NCI-H187 treated with DMSO at 0.1 percent for 48 hours (cell line): ENCODE measurements at places on chromosomes 4 and X.
A peak's percentile ranks its signal among the peaks of the same experiment; 100 is the strongest.

DNA sequence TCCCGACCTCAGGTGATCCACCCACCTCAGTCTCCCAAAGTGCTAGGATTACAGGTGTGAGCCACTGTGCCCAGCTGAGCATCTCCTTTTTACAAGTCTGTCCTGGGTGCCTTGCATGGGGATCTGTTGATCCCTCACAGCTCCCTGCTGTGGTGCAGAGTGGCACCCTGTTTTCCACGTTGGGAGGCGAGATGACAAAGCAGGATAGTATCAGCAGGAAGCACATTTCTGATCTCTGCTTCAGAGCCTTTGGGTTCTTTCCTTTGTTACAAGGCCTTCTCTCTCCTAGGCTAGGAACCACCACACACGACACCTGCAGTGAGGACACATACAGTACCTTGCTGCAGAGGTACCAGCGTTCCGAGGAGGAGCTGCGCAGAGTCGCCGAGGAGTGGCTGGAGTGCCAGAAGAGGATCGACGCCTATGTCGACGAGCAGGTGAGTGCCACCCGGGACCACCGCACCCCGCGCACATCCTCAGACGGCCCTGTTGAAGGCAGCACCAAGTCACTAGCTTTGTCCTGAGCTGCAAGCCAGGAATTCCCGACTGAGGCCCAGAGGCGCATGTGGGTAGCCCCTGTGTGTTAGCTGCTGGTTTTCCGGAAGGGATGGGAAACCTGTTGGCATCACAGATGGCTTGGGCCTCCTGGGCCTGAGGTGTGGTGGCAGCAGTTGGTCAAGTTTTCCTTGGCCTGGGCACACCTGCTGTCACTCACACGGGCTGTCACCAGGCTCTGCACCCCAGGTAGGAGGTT, 109.6 kb downstream of the TNIP2 start:
- DNase-seq: no peak

GRCh38 chr4:144732584-144733428, 86.8 kb downstream of the HHIP start:
- no peak for DNase-seq

DNA sequence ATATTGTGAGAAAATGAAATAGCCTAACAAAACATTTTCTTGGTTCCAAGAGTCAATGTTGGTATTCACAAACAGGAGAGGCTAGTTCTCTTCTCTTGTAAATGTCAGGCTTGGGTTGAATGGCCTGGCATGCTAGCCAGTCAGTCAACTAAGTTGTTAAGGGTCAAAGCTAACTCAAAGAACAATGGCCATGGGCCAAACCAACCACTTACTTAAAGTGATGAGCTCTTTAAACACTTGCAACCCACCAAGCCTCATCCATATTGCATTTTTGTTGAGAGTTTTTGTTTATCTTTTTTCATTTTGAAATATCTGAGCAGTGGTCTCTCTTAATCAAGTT, 394.5 kb downstream of the RAB28 start:
- no peak for DNase-seq

DNA sequence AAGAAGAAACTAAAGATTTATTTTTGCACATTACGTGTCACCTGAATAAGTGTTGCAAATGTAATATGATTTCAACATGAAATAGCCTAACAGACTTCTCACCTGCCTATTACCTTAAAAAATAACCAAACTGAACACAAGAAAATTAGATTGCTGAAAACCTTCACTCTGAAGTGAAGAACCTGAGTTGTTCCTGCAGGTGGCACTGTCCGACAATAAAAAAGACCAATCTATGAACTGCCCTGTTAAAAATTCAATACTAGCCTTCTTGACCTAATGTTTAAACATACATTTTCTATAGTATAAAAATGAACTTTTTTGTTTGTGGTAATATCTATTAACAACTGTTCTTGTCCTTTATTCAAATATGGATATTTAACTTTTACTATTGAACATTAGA, 69.2 kb upstream of the PNPLA4 start:
- DNase-seq: peak; percentile 41

GRCh38 chrX:40530509-40530908, 50.3 kb upstream of the ATP6AP2 start:
- DNase-seq: no peak

DNA sequence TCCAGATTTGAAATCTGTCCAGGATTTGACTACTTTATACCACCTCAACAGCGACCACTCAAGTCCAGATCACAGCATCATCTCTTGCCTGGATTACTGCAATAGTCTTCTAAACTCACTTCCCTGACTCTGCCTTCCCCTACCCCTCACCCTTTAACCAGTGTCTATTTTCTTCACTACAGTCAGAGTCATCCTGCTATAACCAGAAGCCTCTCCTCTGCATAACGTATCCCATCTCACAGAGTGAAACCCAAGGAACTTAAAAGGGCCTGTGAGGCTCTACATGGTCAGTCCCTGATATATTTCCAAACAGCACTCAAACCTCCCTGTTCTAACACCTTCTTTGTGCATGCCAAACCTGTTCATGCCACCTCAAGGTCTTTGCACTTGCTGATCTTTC, 40.7 kb upstream of the SCOC start:
- DNase-seq: no peak

DNA sequence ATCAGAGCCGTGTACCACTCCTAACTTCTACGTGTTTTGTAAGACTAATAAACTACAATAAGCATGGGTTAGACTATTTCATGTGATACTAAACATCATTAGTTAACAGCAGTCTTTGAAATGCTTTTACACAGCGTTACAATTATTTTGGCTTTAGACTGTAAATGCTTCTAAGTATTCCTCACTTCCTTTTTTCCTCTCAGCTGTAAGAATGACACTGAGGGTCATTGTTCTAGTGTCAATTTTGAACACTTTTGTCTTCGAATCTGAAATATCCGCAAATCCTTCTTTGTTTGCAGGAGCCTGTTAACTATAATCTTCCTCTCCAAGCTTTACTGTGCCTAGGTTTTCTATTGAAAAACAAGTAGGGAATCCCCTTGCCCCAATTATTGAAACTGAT, 1.5 kb downstream of the ABCE1 start:
- no peak for DNase-seq

DNA sequence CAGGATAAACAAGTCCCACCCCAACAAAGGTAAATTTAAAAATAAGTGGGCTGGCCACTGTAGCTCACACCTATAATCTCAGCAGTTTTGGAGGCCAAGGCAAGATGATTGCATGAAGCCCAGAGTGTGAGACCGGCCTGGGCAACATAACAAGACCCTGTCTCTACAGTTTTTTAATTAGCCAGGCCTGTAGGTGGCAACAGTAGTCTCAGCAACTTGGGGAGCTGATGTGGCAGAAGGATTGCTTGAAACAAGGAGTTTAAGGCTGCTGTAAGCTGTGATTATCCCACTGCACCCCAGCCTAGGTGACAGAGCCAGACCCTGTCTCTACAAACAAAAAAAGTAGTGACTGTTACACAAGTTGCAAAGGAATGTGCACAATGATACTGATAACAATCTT, 74.6 kb upstream of the FAAH2 start:
- no peak for DNase-seq

GRCh38 chrX:30278365-30278764, 30.8 kb downstream of the NR0B1 start:
- DNase-seq: no peak

DNA sequence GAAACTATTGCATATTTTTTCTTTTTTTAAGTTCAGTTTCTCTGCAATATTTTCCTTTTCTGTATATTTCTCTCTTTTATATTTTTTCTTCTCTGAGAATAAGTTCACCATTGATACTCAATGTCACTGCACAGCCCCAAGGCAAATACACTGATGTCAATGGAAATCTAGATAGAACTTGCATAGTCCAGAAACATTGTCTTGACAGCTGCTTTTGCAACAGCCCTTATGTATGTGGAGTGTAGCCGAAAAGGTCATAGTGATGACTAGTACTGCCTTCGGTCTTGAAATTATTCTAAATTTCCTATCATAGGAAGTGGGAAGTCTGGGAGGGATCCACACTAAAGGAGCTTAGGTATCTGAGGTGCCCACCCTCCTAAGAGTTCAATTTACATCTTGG, 150.0 kb downstream of the SPOCK3 start:
- DNase-seq: no peak

DNA sequence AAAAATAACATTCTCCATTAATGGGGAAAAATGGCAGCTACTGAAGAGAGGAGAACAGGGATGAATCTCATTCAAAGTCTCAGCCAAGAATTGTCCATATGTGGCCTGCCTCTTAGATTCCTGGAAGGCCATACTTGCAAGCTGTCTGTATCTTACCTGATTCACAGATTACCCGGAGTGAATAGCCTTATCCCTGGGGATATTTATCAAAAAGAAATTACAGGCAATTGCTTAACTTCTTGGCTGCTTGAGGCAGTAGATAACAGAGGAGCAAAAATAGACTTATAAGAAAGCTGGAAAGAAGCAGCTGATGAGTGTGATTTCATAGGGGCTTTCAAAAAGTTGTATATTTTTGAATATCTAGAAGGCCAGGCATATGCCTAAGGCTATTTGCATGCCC, 68.8 kb upstream of the PPP1R2C start:
- DNase-seq: no peak
